ENCODE measurements at places on chromosomes 1 and 21.

- DNase-seq = no peak
Observed at GRCh38 chr1:13597166-13597565, 13.5 kb downstream of the PDPN start.

GRCh38 chr1:155078469-155079209, at the start of gene EFNA3:
EFNA3 (plus strand) TSS chr1:155078837; CDS start chr1:155078942, 105 bp downstream.
- DNase-seq = peak; percentile 69

DNA sequence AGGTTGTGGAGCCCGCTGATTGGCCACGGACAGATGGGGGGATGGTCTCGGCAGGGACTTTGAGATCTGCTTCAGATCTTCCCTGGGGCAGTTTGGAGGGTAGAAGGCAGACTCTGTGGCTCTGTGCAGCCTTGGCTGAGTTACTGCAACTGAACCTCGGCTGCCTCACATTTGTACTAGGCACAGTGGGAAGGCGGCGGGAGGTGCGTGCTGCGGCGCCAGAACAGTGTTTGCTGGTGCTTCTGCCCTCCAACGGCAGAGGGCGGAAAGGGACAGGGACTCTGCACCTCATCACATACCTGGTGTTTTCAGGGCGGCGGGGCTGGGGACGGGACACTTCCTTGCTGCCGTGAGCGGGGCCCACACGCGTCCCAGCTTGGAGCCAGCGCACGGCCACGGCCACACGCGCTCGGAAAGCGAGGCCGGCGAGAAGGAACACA, 26.2 kb downstream of the SLC66A1 start:
- DNase-seq = no peak

- no peak for DNase-seq
Observed at GRCh38 chr1:29121516-29121935, 2.2 kb downstream of the TMEM200B start.

DNA sequence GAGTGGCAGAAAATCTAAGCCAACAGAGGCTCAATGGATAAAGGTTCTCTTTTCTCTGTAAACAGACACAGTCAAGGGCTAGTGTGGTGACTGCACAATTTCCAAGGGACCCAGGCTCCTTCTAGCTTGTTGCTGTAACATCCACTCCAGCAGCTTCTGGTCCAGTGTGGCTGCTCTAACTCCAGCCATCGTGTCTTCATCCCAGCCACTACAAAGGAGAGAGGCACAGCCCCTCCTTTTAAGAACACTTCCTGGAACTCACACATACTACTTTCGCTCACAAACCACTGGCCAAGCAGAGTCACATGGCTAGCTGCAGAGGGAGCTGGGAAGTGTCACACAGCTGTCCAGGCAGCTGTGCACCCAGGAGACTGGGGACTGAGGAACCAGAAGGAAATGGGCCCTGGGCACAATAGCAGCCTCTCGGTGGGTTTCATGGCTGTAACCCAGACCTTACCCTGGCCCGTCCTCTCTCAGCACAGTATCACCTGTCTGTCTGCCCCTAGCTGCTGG, 188.6 kb upstream of the VAMP3 start:
- DNase-seq = no peak

DNA sequence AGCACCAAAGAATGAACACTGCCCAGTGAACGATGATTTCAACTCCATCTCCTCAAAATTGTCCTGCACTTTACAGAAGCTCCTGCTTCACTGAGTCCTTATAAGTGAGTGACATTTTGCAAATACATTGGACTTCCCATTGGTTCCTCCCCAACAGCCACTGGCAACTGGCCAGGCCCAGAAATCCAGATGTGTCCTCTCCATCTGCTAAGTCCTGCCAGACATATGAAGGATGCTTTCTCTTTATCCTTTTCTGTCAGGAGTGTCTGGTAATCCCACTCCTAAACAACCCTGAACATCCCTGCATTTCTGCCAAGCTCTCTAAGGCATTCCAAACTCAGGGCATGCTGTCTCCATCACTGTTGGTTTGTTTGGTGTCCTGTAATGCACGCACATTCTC, 271.8 kb downstream of the RRAGC start:
- DNase-seq = no peak

DNA sequence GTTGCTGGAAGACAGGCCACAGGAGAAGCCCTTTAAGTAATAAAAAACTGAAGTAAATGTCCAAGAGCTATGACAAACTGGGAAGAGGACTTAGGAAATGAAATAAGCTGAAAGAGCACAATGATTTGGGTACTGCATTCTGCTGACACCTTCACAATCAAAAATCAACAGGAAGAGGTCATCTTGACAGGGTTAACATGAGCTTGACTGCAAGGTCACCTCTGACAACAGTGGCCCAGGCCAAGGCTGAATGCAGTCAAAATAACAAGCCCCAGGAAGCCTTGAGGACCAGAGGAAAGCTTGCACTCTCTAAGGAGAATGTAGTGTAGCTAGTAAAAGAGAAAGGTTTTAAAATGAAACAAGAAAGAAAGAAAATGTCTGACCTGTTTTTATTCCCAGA, 179.3 kb downstream of the SEC16B start:
- DNase-seq = no peak

DNA sequence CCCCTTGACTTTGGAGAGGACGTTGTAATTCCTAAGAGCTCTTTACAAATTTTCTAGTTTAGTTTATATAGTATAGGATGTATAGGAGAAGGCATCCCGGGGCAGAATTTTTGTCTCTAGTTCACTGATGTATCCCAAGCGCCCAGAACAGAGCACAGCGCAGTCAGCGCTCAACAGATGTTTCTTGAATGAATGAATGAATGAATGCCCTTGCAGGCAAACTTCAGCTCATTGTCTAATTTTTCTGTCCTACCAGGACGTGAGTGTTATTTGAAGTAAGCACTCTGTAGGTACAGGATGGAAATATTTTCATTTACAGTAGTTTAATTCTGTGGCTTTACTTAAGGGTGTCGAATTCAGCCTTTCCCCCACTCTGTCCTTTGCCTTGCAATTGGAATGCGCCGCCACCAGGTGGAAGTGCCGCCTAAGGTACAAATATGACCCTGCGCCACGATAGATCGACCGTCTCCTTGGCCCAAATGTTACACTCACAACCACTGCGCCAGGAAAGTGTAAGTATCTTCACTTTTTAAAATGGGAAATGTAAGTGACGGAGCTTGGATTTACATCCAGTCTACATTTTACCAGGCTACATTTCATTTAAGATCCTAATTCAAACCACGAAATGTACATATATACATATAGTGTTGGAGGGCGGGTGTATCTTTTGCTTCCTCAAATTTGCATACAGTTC, 910 bp upstream of the MRPL39 start:
- DNase-seq = peak; percentile 30

- no peak for DNase-seq
Observed at GRCh38 chr21:28445141-28445830, 547.4 kb downstream of the LTN1 start.

DNA sequence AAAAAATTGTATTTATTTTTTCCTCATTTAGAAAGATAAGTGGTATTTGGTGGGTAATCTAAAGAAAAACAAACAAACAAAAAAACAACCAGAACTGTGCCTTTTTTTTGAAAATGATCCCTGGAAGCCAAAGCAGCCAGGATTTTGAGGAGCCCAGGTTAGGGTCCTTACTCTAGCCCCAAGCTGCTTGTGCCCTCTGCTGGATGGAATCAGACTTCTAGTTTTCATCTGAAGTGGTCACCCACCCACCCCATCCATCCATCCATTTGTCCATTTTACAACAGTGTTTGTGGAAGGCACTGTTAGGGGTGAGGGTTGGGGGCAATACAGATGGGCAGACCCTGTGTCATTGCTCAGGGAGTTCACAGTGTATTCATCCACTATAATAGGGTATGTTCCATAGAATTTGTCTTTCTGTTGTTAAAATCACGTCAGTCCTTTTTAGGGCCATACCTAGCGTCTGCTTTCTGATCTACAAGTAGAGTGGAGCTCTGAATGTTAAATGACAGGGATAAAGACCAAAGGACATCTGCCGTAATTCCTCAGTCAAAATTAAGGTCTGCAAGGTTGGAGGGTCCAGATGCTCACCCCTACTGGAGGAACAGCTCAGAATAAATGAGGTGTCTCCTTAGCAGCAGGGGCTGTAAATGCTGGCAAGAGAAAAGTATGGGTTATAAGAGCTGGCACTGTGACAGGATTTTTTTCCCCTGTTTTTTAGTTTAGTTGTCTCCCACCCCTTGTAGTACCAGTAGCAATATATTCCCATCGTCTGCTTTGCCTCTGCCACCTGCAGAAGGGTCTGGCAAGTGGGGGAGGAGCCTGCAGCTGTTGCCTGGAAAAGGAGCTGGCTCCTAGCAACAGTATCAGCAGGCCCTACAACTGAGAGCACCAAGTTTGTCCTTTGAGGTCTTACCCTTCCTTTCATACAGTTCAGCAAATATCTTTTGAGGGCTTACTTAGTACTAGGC, 3.2 kb downstream of the LRRC42 start:
- DNase-seq = no peak

DNA sequence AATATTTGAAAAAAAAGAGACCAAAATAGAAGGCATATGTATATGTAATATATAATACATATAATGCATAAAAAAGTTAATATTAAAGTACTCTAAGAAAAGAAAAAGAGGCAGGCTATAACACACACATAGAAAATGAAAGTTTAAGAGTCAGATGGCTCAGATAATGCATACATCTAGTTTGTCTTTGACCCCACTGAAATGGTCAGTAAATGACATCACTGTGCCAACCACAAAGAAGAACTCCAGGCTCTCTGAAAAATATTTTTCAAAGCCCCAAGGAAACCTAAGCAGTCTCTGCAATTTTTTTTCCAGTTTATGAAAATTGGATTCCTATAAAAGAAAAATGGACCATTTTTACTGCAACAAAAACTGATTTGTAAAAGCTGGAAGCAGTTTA, 55.4 kb upstream of the SCYL3 start:
- DNase-seq = no peak

DNA sequence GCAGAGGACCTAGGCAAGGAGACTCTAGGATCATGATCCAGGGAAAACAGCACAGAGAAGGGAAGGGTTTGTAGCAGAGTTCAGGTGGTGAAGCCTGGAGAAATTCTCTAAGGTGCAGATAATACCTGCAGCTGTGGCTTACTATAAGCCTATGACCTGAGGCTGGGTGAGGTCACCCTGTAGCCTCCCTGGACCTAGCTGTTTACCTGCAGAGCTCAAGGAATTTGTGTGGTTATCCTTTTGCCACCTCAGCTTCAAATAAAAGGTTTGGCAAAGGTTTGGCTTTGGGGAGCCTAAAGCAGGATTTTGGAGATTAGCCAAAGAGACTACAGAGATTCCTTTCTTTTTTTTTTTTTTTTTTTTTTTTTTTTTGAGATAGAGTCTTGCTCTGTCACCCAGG, 79.5 kb upstream of the ZNF648 start:
- no peak for DNase-seq

DNA sequence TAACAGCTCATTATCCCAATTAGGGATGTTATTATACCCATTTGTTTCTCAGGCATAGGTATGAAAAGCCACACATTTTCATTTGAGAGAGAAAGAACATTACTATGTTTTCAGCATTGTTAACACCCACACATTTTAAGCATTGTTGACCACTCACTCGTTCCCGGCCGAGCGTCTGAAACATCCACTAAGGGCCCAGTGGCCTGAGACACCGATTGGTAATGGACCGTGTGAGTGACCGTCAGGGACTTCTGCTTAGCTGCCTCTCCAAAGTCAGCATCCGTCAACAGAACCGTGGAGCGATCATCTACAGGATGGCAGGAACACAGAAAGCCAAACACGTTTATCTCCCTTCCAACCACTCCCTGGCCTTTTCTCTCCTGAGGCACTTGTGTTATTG, 184.6 kb downstream of the PCP4 start:
- no peak for DNase-seq
